Keratinocyte (primary cell): ENCODE measurements at places on chromosomes 3 and 15.

GRCh38 chr3:42025370-42026138 is 63.7 kb upstream of the ULK4 start:
- no peak for DNase-seq

- no peak for DNase-seq
These were observed 16.0 kb downstream of the NRROS start for GRCh38 chr3:196655496-196655895.

DNA sequence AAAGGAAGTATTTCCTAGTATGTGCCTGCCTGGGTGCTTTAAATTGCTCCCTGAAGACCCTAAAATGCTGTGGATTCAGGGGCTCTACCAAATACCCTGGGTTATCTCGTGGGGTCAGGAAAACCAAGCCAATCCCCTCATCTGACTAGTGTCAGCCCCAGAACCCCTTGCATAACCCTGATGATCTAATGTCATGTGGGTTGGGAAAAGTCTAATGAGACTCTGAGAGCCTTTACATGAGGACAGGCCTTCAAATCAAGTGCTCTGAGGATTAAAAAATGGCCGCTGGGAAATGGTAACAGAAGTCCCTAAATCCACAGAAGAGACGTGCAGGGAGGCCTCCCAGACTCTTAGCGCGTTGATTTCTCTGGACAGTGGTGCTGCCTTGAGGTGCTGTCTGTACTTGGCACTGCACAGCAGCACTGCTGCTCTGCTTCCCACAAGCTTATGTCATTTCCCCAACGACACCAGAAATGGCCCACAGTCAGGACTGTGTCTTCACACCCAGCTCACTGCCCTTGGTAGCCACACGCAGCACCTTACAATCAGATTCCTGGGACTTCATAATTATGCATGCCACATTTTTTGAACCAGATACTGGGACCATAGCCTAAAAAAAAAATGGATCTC is 16.6 kb downstream of the EIF4E3 start:
- DNase-seq = no peak

GRCh38 chr3:178634975-178635374 is 98.7 kb downstream of the KCNMB2 start:
- DNase-seq = no peak
